ENCODE measurements at places on chromosomes 7 and 10.

DNA sequence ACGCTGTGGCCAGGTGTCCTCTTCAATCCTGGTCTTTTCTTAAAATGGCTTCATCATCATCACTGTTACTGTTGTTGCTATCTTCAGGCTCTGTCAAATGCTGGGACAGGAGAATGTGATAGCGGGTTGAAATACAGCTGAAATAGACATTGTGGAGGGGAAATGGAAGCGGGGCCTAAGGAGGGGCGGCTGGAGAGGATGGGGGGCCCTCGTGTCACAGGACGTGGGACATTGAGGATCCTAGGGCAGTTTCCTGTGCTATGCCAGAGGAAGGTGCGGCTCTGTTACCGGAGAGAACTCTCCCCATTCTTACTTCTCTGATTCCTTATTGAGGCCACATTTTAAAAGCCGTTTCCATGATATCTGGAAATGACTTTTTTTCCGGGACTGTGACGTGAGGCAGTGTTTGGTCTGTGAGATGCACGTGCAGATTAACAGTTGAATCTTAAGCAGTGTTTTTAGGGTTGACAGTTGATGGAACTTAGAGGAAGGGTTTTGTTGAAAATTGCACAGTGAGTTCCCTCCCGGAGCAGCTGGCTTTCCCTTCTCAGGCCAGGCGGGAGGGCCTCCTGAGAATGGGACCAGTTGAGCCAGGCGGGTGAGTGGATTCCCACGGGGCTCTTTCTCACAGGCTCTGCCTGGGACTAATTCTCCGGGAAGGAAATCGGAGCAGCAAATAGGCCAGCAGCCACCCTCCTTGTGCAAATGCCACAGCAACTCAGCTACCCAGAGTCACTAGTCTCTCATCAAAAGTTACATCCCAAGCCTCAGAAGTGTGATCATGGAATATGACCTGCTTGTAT lies 125.2 kb downstream of the TACC2 start:
- DNase-seq: no peak

GRCh38 chr7:147775516-147776284 lies 814.9 kb upstream of the C7orf33 start:
- no peak for DNase-seq

- no peak for DNase-seq
Observed at GRCh38 chr7:114086914-114087652, 168.3 kb upstream of the PPP1R3A start.

- DNase-seq: no peak
Observed at GRCh38 chr10:71398976-71399375, 2.3 kb downstream of the CDH23 start.
